Hematopoietic multipotent progenitor cell treated with erythropoietin and hydrocortisone succinate and interleukin-3 and kit ligand, for 8 days (in vitro differentiated cells): ENCODE measurements at places on chromosomes 2 and 18.

- DNase-seq: peak; percentile 99
Measured at GRCh38 chr2:30252723-30253701, 21.7 kb downstream of the LBH start.

- DNase-seq: peak; percentile 82
Measured at GRCh38 chr2:219298759-219299371, 10.3 kb downstream of the PTPRN start.

DNA sequence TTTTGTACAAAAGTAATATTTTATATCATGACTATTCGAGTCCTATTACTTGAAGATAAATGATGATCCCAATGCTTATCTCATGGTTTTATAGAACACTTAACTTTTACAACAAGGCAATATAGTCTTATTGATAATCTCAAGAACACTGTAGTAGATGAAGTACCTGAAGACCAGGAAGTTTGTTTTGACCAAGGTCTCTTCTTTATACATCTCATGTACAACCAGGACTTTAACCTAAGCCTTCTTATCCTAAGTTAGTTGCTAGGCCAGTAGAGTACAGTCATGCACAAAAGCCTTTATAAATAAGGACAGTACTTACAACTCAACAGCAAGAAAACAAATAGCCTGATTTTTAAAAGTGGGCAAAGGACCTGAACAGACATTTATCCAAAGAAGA, 147.7 kb upstream of the NOSTRIN start:
- DNase-seq: no peak

DNA sequence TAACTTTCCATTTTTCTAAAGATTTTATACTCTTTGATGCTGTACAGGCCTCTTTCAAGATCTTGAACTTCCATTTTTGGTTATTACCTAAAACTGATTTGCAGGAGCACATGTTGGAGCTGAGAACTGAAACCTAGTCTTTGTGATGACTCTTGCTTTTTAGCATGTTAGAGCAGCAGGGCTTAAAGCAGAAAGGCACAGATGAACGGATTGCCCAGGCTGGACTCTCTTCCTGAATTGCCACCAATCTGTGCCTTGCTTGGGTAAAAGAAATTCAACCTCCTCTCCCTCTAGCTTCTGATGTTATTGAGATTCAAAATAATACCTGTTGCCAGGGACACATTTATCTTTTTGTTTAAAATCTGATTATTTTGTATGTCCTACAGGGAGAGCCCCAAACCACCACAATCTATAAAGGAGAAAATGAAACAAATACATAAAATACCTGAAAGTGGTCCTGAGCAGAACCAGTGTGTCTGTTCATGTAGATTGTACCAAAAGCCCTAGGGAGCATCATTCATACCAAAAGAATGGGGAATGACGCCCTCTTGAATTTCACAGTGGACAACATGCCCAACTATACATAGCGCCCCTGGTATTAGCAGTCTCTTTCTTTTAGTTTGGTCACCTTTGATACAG, 277.0 kb upstream of the MAP2 start:
- no peak for DNase-seq

DNA sequence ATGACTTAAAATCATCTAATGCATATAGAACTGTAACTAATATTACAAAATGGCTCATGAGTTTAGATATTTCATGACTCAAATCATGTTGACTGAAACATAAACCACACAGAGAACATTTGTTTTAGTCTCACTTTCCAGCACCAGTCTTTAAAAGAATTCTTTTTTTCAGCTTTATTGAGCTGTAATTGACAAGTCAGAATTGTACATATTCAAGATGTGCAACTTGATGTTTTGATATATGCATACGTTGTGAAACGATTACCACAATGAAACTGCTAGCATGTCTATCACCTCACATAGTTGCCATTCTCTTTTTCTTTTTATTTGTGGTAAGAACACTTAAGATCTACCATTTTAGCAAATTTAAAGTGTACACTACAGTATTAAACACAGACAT, 25.0 kb upstream of the TMEM178A start:
- no peak for DNase-seq

- DNase-seq: no peak
Measured at GRCh38 chr2:181949047-181949446, 36.6 kb upstream of the PPP1R1C start.

DNA sequence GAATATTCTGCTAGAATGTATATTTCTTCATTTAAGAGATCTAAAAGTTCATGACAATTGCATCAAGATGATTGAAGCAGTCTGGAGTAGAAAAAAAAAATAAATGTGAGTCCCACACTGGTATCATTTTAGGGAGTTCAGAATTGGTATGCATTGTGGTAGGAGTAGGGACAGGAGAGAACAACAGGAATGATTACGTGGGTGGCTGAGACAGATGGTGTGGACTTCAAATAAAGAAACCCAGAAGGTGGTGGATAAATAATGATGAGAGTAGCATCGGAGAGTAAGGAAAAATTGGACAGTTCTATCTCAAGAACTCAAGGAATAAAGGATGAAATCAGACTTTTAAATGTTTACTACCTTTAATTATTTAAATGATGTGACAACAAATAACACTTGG, 289.6 kb downstream of the GALNT13 start:
- DNase-seq: no peak

GRCh38 chr2:231129216-231129615, 4.4 kb upstream of the HTR2B start:
- DNase-seq: no peak

GRCh38 chr2:157845081-157845480, 31.0 kb downstream of the ACVR1 start:
- DNase-seq: no peak

DNA sequence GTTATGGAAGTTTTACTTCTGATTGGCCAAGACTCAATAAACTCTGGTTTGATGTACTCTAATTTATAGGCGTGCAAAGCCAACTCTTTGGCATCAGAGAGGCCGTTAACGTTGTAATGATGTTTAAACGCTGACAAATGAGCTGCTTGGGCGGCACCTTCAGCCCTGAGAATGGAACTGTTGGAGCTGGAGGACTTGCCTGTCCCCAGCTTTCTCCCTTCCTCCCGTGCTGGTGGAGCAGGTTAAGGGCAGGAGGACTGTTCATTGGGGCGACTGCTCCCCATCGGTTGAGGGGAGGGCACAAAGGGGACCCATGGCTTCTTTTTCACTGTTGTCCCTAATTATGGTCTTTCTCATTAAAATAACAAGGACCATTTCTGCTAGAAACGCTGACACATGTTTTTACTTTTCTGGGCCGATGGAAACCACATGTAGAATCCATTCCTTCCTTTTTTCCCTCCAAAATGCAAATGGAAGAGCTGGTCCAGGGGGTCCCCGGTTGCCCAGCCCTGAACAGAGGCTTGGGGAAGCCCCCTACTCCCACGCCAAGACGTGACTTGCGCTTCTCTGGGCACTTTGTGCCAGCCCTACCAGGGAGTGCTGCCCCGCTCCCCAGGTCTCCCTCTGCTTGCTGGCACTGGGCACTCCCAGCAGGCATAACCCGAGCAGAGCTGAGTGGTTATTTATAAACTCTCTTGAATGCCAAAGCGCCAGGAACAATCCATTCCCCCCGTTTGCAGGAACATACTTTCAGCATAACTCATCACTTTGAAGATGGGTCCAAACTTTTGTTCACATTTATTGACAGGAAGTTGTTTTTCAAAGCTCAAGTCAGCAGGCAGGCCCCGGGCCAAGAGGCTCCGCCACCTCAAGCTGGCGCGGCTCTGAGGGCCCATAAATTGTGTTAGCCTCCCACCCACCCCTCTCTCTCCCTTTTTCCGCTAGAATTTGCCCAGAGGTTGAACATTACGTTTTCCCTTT, 170.1 kb downstream of the ASB1 start:
- no peak for DNase-seq

GRCh38 chr18:13500869-13501542, 225.4 kb downstream of the FAM210A start:
- no peak for DNase-seq

DNA sequence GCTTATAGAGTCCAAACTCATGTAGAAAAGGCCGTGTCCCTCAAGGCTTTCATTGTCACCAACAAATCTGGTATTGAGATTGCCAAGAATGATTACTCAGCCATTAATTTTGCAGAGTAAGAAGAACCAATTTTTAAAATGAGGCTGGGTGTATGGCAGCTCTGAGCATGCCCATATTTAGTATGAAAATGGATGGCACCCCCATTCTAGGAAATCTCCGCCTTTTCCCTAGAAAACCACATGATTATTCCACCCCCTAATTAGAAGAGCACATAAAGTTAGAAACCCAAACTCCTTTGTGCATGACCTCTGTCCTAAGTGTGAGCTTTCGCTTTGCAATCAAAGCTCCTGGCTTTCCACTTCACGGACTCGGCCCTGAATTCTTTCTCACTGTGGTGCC, 14.1 kb upstream of the TXNL4A start:
- DNase-seq: no peak

- DNase-seq: peak; percentile 51
Measured at GRCh38 chr2:238784671-238785527, 63.0 kb upstream of the TWIST2 start.

- DNase-seq: no peak
Measured at GRCh38 chr2:239601201-239601851, 200.5 kb upstream of the HDAC4 start.

DNA sequence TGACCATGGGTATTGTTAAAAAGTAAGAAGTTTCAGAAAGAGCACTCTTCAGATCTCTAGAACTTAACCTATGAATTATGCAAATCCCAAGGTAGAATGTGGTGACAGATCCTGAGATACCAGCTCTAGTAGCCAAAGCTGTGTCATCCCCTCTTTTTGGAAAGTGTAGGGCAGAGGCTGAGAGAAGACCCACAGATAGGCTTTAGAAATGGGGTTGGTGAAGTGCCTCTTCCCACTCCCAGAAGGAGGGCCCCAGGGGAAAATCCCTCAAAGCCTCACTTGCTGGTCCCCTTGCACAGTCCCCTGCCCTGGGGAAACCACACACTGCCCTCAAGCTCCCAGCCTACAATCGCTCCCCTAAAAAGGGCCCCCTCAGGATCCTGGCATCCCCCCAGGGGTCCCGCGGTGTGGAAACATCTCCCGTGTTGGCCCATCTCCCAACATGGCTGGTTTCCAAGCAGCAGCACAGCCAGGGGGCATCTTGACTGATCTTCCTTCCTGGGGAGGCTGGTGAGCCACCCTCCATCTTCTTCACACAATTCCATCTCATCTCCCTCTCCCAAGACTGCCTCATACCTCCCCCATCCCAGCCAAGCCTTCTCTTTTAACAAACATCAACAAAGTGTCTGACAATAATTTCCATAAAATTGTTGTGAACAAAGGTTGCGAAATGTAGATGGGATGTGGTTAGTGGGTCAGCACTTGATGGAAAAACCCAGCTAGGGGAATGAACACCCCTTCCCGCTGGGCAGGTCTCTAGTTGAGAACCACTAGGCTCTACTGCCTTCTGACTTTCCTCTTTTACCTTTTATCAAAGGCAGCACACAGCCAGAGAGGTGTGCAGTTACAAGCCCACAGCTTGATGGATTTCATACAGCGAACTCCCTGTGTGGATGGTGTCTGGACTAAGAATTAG, 25.1 kb downstream of the MAL start:
- no peak for DNase-seq

- no peak for DNase-seq
Measured at GRCh38 chr2:132929786-132930185, 259.8 kb upstream of the LYPD1 start.

- no peak for DNase-seq
Measured at GRCh38 chr2:16036951-16037350, 96.6 kb downstream of the MYCN start.

DNA sequence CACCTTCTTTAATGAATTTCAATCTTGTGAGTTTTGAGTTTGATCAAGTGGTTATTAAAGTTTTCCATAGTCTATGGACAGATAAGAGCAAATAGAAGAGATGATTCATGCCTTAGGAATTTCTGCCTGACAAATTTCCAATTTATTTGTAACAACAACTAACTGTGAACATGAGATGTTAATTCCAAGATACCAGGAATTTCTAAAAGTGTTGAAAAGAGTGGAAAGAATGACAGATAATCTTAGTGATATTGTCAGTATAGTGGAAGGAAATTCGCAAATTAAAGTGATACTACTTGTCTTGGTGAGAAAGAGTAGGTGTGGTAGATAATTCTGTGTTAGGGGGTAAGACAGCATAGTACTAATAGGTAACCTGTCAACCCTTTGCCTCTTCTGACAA, 82.4 kb downstream of the AGPS start:
- no peak for DNase-seq

GRCh38 chr18:58865033-58865590, 435 bp downstream of the ZNF532 start:
- DNase-seq: no peak

DNA sequence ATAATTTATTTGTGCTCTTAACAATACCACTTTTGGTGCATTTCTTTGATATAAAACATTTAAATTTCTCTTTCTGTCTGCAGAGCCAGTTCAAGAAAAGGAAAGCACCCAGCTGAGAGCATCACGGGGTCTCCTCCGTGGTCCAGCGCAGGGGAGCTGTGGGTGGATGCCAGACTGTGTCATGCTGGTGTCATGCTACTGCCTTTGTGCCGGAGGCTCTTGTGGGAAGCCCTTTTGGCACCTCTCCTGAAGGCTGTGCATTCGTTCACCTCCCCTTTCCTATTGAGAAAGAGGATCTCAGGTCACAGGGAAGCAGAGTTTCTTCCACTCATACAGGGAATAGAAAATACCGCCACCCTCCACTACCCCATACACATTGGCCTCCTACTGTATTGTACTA, 450.4 kb downstream of the GALR1 start:
- no peak for DNase-seq

DNA sequence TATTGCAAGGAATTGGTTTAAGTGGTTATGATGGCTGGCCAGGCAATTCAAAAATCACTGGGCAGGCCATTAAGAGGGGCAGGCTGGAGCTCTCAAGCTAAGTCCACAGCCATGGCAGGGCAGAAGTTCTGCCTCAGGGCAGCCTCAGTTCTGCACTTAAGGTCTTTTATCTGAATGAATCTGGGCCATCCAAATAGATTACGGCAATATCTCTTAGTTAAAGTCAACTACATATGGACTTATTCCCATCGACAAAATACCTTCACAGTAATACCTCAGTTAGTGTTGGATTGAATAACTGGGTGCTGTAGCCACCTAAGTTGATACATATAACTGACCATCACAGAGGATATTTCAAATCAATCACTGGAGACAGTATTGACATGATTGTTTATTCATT, 904.8 kb downstream of the MBD2 start:
- DNase-seq: no peak

- no peak for DNase-seq
Measured at GRCh38 chr18:70371908-70372307, 83.1 kb downstream of the SOCS6 start.

- DNase-seq: no peak
Measured at GRCh38 chr2:42223067-42223854, 54.1 kb downstream of the EML4 start.
